CD4-positive, alpha-beta T cell (primary cell): ENCODE measurements at places on chromosomes 3 and 15.

GRCh38 chr3:65659396-65659795 lies 379.3 kb downstream of the MAGI1 start:
- no peaks in the 10 kb centered on the region for H3K4me1 ChIP-seq
- no peak overlapping the region for H3K27ac ChIP-seq
- DNase-seq: no peak
- H3K36me3 ChIP-seq: no peaks in the 10 kb centered on the region
- no peaks in the 10 kb centered on the region for H3K27me3 ChIP-seq

DNA sequence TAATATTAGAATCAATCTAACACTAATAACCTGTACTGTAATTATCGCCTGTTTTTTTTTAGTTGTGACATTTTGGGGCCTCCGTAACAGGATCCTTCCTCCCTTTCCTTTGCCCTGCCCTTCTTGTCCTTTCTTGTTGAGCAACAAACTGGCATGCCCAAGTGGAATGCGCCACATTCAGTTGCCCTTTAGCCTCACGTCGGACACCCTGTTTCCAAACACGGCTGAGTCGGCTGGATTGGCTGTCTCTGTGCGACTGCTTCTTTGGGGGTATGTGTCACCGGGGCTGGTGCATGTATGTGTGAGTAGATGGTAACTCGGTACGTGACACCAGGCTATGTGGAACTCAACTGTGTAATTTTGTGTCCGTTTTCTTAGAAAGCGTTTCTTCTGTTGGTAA lies 24.1 kb downstream of the TRAK1 start:
- no peaks in the 10 kb centered on the region for H3K4me1 ChIP-seq
- H3K36me3 ChIP-seq: no peaks in the 10 kb centered on the region
- no peak overlapping the region for H3K4me3 ChIP-seq
- no peak for DNase-seq

DNA sequence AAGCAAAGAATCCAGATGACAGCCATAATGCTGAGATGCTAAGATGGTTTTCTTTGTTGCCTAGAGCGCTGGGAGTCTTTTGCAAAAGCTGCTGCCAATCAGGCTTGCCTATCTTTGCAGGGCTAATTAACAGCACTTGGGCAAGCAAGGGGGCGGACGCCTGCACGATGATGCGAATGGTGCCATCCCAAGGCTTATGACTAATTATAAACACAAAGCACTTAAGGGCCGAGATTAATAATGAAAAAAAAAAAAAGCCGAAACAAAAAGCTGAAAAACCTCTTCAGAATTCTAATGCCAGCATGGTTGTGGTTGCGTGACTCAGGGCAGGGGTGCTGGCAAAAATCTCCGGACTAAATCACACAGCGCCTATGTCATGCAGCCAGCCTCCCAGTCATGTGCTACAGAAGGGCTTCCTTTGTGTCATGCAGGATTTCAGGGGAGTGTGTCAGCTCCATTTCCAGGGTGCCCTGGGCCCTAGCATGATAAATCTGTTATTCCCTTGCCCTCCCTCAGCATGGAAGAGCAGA lies 185.0 kb upstream of the ANKRD28 start:
- H3K4me3 ChIP-seq: no peak overlapping the region
- no peak overlapping the region for H3K27ac ChIP-seq
- no peak for DNase-seq
- peaks cover 2% of the 10 kb centered on the region for H3K27me3 ChIP-seq

GRCh38 chr15:72047020-72047419 lies 70.9 kb downstream of the MYO9A start:
- peaks cover 5% of the 10 kb centered on the region for H3K4me1 ChIP-seq
- peaks cover 12% of the 10 kb centered on the region for H3K36me3 ChIP-seq

DNA sequence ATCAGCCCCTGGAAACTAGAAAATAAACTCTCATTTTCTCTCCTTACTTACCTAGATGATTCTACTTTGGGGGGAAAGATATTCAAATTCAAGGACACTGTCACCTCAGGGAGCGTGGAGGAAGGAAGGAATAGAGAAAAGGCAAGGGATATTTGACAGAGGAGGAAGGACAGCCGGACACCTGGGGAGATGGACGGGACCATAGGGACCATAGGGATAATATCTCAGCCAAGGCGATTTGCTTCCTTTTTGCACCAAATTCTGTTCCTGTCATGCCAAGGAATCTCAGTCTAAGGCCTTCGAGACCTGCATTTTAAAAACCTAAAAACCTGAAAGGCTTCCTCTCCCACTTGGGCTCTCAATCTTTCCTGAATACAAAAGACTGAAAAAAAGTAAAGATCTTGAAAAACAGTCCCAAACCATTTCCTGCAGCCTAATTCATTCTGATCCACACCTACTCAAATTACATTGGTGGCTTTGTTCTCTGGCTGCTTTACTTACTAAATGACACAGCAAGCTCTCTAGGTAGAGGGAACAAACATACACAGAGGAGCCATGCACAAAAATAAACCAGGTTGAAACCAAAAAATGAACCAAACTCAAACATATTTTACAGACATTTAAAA lies 73.9 kb upstream of the SLC24A5 start:
- DNase-seq: no peak
- H3K36me3 ChIP-seq: no peaks in the 10 kb centered on the region
- no peak overlapping the region for H3K27ac ChIP-seq

DNA sequence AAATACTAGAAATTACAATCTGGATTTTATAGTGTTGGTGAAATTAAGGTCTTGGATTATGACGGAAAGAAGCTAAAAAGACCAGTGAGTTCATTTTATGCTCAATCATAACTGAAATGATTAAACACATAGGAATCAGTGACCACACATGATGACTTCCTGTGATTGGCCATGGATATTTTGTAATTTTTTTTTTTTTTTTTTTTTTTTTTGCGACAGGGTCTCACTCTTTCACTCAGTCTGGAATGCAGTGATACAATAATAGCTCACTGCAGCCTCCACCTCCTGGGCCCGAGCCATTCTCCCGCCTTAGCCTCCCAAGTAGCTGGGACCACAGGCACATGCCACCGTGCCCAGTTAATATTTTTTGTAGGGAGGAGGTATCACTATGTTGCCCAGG lies 47.4 kb downstream of the PAQR5 start:
- no peak overlapping the region for H3K4me3 ChIP-seq
- no peak overlapping the region for H3K27ac ChIP-seq
- no peaks in the 10 kb centered on the region for H3K27me3 ChIP-seq
- no peak for DNase-seq
- H3K36me3 ChIP-seq: no peaks in the 10 kb centered on the region

DNA sequence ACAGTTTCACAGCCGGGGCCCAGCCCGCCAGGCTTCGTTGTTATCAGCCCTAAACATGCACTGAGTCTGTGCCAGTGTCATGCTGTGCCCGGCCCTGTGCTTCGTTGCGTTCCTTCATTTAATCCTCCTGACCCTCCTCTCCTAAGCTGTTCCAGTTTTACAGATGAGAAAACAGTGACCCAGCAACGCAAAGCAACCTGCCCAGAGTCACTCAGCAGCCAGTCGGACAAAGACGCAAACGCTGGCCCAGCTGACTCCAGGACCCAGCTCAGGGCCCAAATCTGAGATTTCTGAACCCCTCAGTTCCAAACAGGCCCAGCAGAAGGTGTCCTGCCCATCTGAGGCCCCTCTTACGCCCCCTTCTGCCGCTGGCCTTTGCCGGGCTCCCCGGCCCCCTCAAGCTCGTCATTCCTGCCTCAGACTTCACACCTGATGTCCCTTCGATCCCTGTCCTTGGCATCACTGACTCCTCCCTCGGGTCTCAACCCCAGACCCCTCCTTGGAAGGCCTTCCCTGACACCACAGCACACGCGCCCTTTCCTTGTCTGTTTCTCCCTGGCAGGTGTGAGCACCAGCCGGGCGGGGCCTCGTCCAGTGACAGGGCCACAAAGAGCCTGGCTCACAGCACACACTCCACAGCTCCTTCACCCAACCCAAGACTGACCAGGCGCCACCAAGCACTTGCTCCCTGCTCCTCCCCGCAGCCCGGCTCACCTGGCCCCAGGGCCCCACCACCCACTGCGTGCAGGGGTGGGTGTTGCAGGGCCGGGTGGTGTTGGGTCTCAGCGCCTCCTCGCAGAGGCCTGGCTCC lies 48.1 kb downstream of the ADAMTS7 start:
- H3K36me3 ChIP-seq: no peaks in the 10 kb centered on the region
- no peak overlapping the region for H3K4me3 ChIP-seq
- H3K27ac ChIP-seq: no peak overlapping the region
- H3K4me1 ChIP-seq: peaks cover 25% of the 10 kb centered on the region
- DNase-seq: no peak

- no peak overlapping the region for H3K27ac ChIP-seq
- DNase-seq: no peak
Measured at GRCh38 chr3:194072097-194072428, 63.9 kb upstream of the HES1 start.

GRCh38 chr3:153866901-153867300 lies 254.3 kb upstream of the ARHGEF26 start:
- no peaks in the 10 kb centered on the region for H3K36me3 ChIP-seq
- DNase-seq: no peak
- no peaks in the 10 kb centered on the region for H3K4me1 ChIP-seq
- H3K4me3 ChIP-seq: no peak overlapping the region
- no peak overlapping the region for H3K27ac ChIP-seq
- H3K27me3 ChIP-seq: no peaks in the 10 kb centered on the region

GRCh38 chr15:69750253-69750652 lies 297.6 kb downstream of the RPLP1 start:
- no peaks in the 10 kb centered on the region for H3K36me3 ChIP-seq
- H3K27me3 ChIP-seq: no peaks in the 10 kb centered on the region
- H3K4me1 ChIP-seq: peaks cover 17% of the 10 kb centered on the region
- DNase-seq: no peak
- no peak overlapping the region for H3K27ac ChIP-seq

GRCh38 chr3:420584-420983 lies 224.0 kb downstream of the CHL1 start:
- no peaks in the 10 kb centered on the region for H3K27me3 ChIP-seq
- no peak for DNase-seq
- no peak overlapping the region for H3K27ac ChIP-seq

DNA sequence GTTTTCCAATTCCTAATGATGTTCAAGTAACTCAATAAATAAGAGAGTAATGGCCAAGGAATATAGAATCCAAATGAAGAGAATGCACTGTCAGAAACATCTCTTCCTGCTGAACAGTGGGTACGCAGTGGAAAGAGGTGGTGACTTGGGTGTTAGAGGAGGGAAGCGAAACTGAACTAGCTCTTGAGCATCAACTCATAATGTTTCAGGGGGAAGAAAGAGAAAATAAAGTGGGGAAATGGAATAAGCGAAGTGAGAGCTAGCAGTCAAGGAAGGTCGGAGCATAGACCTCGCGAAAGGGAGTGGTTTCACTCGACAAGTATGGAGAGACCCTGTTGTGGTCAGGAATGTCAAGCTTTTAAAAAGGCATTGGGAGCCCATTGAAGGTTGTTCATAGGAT lies 309.5 kb downstream of the GAP43 start:
- H3K27me3 ChIP-seq: no peaks in the 10 kb centered on the region
- DNase-seq: no peak
- no peaks in the 10 kb centered on the region for H3K4me1 ChIP-seq
- H3K27ac ChIP-seq: no peak overlapping the region

- no peak for DNase-seq
- no peak overlapping the region for H3K27ac ChIP-seq
- H3K27me3 ChIP-seq: no peaks in the 10 kb centered on the region
- H3K36me3 ChIP-seq: no peaks in the 10 kb centered on the region
- H3K4me3 ChIP-seq: no peak overlapping the region
- H3K4me1 ChIP-seq: no peaks in the 10 kb centered on the region
Measured at GRCh38 chr3:139906418-139906817, 28.6 kb upstream of the CLSTN2 start.

GRCh38 chr3:165748094-165748493 lies 89.1 kb downstream of the BCHE start:
- H3K4me1 ChIP-seq: no peaks in the 10 kb centered on the region
- no peak for DNase-seq
- no peaks in the 10 kb centered on the region for H3K36me3 ChIP-seq

- no peak for DNase-seq
- no peak overlapping the region for H3K27ac ChIP-seq
- H3K27me3 ChIP-seq: peaks cover 5% of the 10 kb centered on the region
- H3K4me1 ChIP-seq: no peaks in the 10 kb centered on the region
Measured at GRCh38 chr15:81107889-81108288, 26.2 kb upstream of the CFAP161 start.

DNA sequence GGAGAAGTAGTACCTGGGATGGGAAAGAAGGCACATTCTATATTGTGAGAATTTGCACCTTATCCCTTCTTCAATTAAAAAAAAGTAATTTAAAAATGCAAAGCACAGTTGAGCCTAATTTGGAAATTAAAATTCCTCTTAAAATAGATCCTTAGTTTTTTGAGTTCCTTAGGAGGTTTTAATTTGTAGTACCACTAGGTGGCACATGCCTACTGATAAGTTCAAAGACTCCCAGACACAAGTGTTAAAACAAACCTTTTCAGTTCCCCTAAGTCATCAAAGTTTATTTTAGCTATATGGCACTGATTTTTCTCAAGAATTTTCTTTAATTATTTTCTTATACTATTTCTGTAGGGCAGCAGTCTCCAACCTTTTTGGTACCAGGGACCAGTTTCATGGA lies 127.6 kb upstream of the AZI2 start:
- H3K27me3 ChIP-seq: no peaks in the 10 kb centered on the region
- no peaks in the 10 kb centered on the region for H3K4me1 ChIP-seq
- no peaks in the 10 kb centered on the region for H3K36me3 ChIP-seq
- DNase-seq: peak; percentile 5

DNA sequence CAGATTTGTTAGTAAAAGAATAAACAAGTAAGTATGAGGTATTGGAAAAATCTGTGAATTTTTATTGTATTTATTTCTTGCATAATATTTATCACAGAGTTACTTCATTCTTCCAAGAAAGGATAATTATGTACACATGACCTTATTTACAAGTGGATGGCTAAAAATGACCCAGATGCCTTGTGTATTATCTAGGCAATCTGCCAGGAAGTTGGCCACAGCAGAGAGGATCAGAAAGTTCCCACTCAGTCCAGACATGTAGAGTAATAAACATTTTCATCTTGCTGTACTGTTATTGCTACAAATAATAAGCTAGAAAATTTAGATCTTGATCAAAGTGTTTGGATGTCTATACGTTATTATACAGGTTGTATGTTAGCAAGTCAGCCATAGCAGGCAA lies 317.1 kb downstream of the EPHA6 start:
- H3K27ac ChIP-seq: no peak overlapping the region
- H3K27me3 ChIP-seq: no peaks in the 10 kb centered on the region
- DNase-seq: no peak

GRCh38 chr15:45653702-45654424 lies 19.0 kb downstream of the SQOR start:
- H3K27ac ChIP-seq: no peak overlapping the region
- no peaks in the 10 kb centered on the region for H3K27me3 ChIP-seq
- peaks cover 10% of the 10 kb centered on the region for H3K36me3 ChIP-seq
- no peak for DNase-seq
- no peak overlapping the region for H3K4me3 ChIP-seq

DNA sequence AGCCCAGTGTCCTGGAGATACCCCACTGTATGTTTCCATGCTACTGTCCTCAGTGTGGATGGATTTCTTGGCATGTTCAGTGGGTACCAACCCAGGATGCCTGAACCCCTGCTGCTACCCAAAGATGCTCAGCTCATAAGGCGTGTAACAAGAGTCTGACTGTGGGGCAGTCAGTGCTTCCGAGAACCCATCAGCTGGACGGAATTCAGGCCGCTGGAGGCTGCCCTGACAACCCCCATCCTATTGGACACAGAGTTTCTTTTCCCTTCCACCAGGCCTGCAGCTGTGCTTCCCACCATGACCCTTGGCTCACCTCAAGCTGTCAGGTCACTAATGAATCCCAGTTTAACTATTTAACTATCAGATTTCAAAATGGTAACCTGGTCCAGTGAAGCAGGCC lies 224.1 kb upstream of the FEZF2 start:
- H3K27me3 ChIP-seq: no peaks in the 10 kb centered on the region
- no peak overlapping the region for H3K27ac ChIP-seq
- no peaks in the 10 kb centered on the region for H3K36me3 ChIP-seq
- no peak overlapping the region for H3K4me3 ChIP-seq
